ENCODE measurements at places on chromosomes 3 and 15.

DNA sequence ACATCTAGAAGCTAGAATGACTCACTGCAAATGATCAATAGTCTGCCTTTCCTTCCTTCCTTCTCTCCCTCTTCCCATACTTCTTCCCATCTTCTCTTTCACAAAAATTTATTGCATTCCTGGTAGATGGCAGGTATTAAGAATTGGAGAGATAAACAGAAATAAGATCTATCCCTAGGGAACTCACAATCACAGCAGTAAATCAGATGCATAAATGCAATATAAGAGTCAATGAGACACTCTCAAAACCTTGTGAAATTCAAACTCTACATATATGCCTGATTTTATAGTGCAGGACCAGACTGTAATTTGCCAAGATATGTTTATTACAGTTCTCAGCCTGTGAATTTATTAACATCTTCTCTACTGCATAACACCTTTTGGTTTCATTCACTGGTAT is 78.3 kb upstream of the ARL6 start:
- no peak for DNase-seq

DNA sequence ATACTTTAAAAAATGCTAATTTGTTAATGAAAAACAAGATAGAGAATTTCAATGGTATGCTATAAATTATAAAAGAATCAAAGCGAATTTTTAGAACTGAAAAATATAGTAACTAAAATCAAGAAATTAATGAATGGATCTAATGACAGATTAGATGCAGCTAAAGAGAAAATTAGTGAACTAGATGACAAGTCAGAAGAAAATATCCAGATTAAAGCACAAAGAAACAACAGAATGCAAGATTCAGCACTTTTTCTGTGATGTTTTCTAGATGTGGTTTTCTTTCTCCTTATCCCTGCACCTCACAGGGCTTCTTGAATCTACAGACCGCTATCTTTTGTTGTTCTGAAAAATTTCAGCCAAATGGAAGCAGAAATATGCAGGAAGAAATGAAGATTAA is 54.4 kb downstream of the INO80 start:
- no peak for DNase-seq

- DNase-seq = no peak
These were observed 88.3 kb downstream of the ITPR1 start for GRCh38 chr3:4581498-4581897.

DNA sequence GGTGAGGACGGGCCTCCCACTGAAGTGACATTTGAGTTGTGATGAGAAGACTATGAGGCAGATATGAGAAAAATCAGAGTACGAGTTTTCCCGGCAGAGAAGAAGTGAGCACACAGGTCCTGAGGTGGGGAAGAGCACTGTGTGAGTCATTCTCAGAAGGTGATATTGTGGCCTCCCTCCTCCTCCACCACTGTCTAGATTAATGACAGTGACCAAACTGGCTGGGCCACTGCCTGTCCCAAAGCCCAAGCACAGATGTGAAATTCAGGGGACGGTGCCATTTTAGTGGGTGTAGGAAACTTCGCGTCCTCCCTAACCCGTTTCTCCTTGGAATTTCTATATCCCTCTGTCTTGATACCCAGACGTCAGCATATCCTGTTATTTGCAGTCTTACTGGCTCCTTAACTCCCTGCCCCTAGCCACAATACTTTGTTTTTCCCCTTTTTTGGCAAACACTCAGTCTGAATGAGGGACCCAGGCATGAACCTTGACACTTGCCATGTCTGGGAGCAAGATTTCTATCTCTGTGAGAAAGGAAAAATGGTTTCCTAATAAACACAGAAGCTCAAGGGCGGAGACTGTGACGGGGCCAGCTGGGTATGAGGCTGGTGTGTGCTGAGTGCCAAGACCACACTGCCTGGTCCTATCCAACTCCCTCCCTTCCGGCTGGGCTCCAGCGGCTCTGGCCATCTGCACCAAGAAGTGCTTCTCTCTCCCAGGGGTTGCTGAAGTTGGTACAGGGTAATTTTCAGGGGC is 15.2 kb downstream of the PRICKLE2 start:
- DNase-seq = no peak

GRCh38 chr3:38347421-38348200 is 1.0 kb downstream of the XYLB start:
- DNase-seq = no peak

- no peak for DNase-seq
These were observed at the start of gene INKA1 for GRCh38 chr3:49802719-49803464. Gene INKA1, plus strand, starts transcription at chr3:49803261. Its CDS starts 132 bp downstream, at chr3:49803393.

GRCh38 chr15:65832549-65833364 is 36.5 kb upstream of the RAB11A start:
- peak; percentile 67 for DNase-seq

- DNase-seq = no peak
These were observed 53.7 kb downstream of the CCDC54 start for GRCh38 chr3:107430996-107431245.

- DNase-seq = no peak
These were observed 520 bp downstream of the ZNF654 start for GRCh38 chr3:88059380-88060170.

DNA sequence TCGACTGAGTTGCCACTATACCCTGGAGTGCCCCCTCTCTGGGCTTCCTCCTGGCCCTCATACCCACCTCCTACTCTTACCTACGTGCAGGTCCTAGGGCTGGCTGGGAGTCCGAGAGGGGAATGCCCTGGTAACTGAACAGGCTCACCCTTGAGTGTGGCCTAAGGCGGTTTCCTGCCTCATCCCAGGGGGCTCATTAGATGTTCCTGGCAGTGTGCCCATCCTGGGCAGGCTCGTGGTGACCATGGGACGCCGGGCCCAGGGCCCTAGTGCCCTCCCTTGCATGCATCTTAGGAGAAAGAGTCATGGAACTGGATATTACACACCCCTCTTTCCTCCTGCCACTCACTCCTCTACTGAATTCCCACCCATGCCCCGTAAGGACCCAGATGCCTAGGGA is 2.8 kb downstream of the SEMA4B start:
- no peak for DNase-seq

GRCh38 chr3:43753741-43754715 is 63.3 kb downstream of the ABHD5 start:
- no peak for DNase-seq

- DNase-seq = no peak
These were observed 36.4 kb upstream of the BOC start for GRCh38 chr3:113174801-113175485.

DNA sequence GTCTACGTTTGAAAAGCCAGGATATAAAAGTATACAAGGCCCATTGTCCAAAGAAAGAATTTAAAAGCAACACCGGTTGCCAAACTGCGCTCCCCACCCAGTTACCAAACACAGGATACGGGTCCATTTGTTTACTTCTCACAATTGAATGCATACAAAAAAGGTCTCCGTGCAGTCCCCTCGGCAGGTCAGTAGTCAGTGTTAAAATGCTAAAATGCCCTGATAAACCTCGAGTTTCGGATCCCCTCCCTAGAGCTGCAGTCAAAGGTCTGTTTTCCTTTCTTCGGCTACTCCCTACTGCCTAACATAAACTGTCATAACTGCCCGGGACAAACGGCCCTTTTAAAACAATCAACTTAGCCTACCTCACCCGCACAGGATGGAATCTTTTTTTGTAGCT is 534.6 kb downstream of the FOXP1 start:
- no peak for DNase-seq

DNA sequence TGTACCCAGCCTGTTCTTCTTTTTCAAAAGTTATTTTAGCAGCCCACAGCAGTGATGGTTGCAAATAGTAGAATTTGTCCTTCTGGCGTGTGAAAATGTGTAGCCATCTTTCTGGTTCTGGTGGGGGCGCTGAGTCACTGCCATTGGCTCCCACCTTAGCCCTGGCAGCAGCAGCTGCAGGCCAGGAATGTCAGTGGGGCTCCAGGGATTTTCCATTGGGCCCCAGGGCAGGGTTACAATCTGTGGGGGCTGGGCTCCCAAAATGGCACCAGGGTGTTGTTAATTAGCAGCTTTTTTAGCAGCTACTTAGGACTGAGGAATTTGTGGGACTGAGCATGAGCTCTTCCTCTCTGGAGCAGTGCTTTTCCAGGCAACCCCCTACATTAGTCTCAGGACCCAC is 38.9 kb downstream of the TOPAZ1 start:
- DNase-seq = no peak

- peak; percentile 55 for DNase-seq
These were observed 3.7 kb downstream of the BOC start for GRCh38 chr3:113214917-113215595.

GRCh38 chr3:50237754-50238548 is 1.9 kb downstream of the GNAI2 start:
- peak; percentile 62 for DNase-seq

DNA sequence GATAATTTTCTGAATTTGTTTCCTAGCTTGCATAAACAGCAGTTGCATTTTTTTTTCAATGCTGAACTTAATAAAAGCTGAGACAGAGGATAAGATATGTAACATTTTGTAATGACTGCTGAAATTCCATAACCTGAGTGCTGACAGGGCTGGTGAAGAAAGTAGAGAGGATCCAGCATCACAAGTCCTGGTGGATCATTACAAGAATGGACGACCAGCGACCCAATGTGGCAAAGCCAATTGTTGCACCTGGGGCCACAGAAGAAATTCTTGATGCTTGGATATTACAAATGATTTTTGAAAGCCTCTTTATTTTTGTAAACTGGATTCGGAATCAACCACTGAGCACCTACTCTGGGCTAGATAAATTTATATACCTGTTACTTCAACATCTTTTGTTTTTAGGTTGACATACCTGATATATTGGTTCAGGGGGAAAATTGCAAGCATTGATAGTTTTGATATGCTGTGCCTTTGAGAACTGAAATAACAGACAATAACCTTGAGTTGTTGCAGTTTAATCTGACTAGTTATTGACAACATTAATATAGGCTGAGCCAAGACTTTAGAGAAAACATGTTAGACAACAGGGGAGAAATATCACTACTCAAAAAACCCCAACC is 3.9 kb upstream of the ACTL6A start:
- DNase-seq = peak; percentile 50
